ENCODE measurements at places on chromosomes 12 and 14.

- DNase-seq: no peak
These were observed 132.2 kb upstream of the HIF1A start for GRCh38 chr14:61563162-61563511.

DNA sequence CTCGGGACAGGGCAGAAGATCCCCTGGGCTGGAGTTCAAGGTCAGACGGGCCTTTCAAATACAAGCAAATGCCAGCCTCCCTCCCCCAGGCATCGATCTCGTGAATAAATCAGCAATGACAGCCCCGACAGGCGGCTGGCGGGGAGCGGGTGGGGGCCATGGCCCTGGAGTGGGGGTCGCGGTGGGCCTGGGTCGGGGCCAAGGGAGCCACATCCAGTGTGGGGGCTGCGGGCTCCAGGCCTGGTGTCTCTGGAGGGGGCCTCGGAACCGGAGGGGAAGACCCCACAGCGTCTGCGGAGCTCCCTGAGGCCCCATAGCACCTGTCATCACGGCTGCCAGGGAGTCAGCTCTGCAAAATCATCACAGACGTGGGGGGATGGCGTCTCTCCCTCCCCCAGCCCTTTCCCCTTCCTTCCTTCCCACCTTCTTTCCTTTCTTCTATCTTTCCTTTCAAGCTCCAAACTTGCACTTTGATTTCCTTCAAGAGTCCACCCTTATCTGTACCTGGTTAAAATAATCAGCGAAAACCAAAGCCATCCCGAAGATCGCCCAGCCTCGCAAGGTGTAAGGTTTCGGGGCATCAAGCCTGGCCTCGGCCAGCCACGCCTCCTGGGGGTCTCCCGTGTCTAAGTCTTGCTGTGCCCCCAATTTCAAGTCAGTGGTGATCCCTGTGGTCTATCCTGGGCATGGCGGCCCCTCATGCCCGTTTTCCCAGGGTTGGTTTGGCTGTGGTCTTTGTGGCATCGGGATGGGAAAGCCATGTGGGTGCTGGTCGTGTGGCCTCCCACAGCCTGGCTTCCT, 92.1 kb downstream of the NOC4L start:
- DNase-seq: no peak

- DNase-seq: no peak
These were observed 42.5 kb upstream of the BCAT1 start for GRCh38 chr12:24991209-24992049.

- DNase-seq: no peak
These were observed 139.3 kb downstream of the SSPN start for GRCh38 chr12:26334621-26335124.

DNA sequence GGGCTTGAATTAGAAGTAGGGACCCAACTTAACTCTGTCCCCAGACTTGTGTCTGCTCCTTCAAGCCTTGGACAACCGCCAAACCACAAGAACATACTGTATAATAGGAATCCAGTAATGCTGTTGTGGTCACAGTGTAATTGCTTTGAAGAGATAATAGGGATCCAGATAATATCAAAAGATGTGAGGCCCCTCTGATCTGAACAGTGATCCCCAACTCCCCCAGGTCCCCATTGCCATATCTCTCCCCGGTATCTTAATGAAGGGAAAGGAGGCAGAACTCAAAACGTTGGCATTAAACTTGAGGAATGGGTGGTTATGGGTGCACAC, 8.5 kb upstream of the PLEKHH1 start:
- DNase-seq: no peak

GRCh38 chr12:90112666-90113065, 404.0 kb upstream of the ATP2B1 start:
- DNase-seq: no peak

DNA sequence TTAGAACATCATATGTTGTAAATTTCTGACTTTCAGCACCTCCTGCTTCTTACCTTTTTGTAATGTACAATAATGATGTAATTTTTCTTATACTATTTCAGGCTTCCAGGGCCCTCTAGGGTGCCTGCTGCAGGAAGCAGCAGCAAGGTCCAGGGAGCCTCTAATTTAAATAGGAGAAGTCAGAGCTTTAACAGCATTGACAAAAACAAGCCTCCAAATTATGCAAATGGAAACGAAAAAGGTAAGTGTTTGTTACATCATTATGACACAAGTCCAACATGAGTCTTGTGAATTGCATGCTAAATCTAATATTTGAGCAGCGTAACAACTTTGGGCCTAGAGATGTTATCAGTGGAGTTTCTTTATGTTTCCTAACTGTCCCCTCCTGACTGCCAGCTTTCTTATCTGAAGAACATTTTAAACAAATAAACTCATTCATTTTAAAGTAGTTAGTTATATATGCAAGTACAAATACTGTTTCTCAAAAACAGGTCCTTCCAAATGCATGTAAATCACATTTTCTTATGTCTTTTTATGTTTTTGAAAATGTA, 167.6 kb downstream of the NAV3 start:
- no peak for DNase-seq

DNA sequence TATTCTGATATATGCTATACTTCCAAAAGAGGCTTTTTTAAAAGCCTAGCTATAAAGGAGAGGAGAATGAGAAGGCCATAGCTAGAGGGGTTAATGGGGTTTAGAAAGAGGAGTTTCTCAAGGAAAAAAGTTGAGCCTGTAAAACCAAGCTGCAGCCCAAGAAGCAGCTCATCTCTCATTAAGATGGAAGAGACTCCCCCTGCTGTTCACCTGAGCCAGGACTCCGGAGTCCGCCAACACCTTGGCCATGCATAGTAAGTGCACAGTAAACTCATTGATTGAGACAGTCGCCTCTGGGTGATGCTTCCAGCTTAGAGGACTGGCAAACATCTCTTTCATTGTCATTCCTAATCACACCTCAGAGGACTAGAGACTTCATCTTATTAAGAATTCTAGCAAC, 46.2 kb downstream of the ANO2 start:
- no peak for DNase-seq

- no peak for DNase-seq
These were observed 176.7 kb downstream of the PAH start for GRCh38 chr12:102740141-102740955.

DNA sequence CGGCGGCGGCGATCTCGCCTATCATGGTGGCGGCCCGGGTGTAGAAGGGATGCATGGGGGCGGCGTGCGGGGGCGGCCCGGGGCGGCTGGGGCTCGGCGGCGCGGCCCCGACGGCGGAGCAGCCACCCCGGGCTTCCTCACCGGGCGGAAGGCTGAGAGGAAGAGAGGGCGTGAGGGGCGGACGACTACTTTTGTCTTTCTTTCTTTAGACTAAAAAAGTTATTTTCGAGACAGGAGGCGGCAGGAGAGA, 240 bp downstream of the BTG1 start:
- no peak for DNase-seq

- DNase-seq: no peak
These were observed 4.6 kb downstream of the ZNF384 start for GRCh38 chr12:6684609-6685008.

DNA sequence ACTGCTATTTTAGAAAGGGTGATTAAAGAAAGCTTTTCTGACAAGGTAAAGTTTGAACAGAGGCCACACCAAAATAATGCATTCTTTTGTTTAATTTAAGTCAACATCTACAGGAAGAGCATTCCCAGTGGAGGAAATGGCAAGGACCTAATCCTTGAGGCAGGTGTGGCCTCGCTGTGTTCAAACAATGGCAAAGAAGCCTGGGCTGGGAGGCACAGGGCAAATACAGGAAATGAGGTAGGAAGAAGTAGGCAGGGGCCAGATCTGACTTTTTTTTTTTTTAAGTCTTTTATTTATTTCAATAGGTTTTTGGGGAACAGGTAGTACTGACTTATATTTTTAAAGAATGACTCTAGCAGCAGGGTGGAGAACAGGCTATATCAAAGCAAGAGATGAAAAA, 53.5 kb downstream of the ARMH4 start:
- DNase-seq: no peak

GRCh38 chr14:54792288-54792687, 110.3 kb downstream of the GCH1 start:
- no peak for DNase-seq

GRCh38 chr12:7966563-7966962, 30.6 kb upstream of the SLC2A3 start:
- DNase-seq: no peak

DNA sequence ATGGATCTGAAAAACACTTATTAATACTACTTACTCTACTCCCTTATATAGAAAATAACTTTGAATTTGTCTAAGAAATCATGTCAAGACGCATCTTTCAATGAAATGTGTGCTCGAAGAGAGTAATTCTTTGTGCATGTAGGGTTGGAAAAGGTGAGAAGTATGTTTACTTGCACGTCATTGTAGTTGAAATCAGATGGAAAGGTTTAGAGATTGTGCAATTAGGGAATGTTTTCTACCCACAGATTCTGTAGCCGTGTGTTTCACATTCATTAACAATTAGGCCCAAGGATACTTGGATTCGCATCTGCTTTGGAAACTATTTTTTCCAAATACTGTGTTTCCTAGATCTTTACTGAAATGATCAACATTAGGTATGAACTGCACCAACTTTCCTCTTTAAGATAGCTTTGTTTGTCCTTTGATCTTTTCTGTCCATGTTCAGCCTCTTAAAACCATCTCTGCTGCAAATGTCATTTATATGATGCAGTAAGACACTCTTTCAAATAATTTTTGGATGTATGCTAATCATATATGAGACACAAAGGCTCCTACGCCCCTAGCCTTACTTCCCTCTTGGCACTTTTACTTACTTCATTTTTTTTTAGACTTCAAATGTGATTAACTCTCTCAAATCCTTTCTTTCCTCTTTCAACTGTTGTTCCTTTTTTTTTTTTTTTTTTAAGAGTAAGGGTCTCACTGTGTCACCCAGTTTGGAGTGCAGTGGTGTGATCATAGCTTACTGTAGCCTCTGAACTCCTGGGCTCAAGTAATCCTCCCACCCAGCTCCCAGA, 58.0 kb upstream of the PSMA6 start:
- DNase-seq: no peak

- DNase-seq: no peak
These were observed 142.6 kb downstream of the EMP1 start for GRCh38 chr12:13339091-13339490.

DNA sequence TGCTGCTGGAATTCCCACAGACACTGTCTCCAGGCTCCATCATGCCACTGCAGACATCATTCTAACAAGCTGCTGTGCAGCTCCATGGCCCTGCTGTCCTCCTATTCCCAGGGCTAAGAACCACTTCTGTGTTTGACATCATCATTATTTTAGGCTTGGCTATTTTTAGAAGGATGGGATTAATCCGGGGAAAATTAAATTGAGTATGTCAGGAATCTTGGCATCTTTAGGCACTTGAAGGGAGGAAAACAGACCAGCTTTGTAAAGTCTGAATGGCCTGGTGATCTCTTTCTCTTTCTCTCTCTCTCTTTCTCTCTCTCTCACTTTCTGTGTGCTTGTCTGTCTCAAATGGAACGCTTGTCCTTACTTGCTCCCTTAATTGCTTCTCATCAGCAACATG, 568.3 kb upstream of the FLRT2 start:
- DNase-seq: no peak

DNA sequence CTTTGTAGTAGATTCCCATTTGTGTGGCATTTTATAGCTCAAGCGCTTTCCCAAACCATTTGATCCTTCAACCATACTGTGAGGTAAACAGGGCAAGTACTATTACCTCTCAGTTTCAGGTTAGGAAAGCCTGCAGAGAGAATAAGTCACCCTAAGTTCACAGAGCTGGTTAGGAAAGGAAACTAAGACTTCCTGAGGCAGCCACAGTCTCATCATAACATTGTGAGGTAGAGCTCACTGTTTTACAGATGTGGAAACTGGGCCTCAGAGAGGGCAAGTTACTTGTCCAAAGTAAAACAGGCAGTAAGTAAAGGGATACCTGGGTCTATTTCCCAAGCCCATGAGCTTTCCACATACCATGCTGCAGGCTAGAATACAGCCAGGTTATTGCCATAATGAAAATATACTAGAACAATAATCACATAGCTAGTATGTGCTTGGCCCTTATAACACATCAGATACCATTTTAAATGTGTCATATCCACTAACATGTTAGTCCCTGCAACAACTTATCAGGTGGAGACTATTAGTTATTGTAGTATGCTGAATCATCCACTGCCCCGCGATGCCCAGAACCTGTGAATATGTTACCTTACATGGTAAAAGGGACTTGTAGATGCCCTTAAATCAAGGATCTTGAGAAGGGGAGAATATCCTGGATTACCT, 150.9 kb upstream of the GRIP1 start:
- no peak for DNase-seq

DNA sequence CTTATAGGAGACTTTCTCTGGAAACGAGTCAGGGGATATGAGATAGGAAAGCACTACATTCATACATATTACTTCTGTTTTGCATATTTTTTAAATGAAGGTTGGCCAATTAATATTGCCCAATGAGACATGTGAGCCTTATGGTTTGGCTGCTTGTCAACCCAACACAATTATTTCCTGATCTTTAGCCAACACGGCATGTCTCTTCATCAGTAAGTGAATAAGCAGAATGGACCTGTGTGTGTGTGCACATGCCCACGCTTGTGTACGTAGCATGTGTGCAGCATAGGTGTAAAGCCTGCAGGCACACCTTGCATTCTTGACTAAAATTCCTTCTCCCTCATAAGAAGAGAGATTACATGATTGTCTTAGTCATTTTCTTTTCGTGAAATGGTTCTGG, 88.3 kb downstream of the STON2 start:
- DNase-seq: no peak

DNA sequence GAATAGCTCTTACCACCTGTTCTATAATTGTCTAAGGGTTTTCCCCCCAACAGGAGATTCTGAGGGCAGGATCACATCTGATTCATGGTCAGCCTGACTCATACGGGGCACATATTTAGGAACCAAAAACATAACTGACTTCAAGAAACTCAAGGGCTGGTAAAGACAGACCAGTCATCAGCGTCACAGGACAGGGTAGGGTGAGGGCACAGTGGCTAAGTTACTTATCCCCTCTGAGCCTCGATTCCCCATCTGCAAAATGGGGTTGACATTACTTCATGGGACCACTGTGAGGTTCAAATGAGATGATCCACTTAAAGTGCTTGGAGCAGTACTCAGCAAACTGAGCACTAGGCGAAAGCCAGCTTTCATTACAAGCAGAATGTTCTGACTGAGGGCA, 606 bp downstream of the CINP start:
- no peak for DNase-seq

- DNase-seq: no peak
These were observed 4.1 kb upstream of the PRKAG1 start for GRCh38 chr12:49022558-49023178.

DNA sequence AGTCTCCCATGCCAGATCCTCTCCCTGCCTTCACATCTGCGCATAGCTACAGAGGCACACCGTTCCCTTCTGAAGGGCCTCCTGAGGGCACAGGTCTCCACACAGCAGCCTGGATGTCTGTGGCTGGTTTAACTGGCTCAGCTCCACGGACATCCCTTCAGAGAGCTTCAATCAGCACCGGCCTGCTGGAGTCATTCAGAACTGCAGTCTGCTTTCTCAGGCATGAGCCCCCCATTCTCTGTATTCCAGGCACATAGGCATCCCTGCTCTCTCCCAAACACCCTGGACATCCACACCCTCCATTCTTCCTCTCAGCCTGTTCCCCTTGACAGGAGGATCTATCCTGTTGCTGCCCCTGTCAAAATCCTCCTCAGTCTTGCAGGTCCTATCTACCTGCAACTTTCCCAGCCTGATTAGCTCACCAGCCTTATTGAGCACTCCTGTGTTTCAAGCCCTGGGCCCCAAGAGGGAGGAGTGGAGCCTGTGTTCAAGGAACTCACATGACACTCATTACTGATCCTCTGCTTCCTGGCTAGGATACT, 2.9 kb upstream of the DHRS2 start:
- no peak for DNase-seq

- no peak for DNase-seq
These were observed 14.0 kb upstream of the RIPK3 start for GRCh38 chr14:24353559-24354481.
